ENCODE measurements at places on chromosomes 1 and 21.

- DNase-seq, result peak; percentile 73
These were observed 48.7 kb downstream of the SPAG17 start for GRCh38 chr1:118136187-118136941.

GRCh38 chr1:161688946-161689345 lies 18.1 kb upstream of the FCRLA start:
- DNase-seq, result no peak

- DNase-seq, result no peak
These were observed 99.7 kb downstream of the NOS1AP start for GRCh38 chr1:162169031-162169790.

- no peak for DNase-seq
These were observed 55.7 kb upstream of the EPHA8 start for GRCh38 chr1:22507587-22507986.

DNA sequence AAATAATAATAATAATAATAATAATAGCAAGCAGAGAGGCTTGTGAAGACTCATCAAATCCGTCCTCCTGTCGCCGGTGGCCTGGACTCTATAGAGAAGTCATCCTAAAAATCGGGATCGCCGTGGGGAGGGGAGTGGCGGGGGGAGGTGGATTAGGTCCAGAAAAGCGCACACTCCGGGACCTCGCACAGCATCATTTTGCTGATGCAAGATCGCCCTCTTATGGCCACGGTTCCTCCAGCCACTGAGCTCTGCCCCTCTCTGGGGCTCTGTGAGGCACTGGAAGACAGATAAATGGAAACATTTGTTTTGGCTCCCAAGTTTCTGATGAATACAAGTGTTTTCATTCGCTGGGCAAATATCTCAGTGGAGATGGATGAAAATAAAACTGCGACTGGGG lies 612.0 kb downstream of the MATN1 start:
- peak; percentile 33 for DNase-seq

Measured in fibroblast of gingiva (primary cell).